ENCODE measurements at places on chromosomes 1 and 21.

DNA sequence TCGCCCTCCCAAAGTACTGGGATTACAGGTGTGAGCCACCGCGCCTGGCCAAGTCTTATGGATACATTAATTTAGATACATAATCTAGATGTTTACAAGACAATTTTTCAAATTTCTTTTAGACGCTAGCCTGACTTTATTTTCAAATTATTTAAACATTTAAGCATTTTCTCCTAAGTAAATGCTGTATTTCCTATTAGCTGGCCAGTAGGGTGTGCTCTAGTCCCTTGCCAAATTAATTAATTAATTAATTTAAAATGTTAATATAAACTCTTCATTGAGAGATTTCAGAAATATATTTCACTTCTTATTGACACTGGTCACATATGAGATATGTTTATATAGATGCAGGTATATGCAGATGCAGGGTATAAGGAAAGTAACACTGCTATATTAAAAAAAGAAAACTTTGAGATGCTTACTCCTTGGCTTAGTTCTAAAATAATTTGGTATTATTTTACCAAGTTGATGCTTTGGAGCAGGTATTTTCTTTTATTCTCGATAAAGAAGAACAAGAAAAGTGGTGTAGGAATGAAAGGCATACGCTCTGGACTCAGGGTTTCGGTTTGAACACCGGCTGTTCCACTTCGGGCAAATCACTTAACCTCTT lies 5.2 kb upstream of the ERRFI1 start:
- DNase-seq, result no peak

GRCh38 chr1:224253721-224254120 lies 70.7 kb downstream of the DEGS1 start:
- no peak for DNase-seq

DNA sequence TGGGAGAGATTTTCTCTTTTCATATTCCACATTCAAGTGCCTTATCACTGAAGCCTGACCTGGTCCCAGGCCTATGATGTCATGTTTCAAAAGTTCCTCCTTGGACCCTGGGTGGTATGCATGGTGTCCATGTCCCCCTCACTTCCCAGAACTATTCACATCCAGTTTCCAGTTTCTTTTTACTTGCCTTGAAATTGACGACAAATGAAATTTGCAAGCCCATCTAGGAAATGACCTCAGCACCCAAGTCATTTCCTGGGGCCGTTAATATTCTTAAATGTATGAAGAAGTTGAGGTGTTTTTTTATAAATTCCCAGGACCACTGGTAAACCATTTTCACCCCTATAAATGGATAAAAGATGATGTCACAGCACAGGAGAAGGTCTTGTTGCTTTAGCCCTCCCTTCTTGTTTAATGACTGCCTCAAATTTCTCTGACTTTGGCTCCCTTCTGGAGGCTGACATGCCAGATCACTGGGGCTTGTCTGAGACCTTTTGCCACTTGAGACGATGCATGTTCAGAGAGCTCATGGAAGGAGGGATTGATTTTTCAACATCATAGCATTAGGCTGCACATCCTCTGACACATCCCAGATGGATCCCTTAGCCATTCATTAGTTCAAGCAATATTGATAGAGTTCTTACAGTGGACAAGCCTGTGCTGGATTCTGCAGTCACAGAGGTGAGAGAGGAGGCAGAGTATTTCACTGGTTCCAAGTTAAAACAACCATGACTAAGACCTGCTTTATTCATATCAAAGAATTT lies 221.3 kb downstream of the PLPP3 start:
- no peak for DNase-seq

- DNase-seq, result no peak
Measured at GRCh38 chr1:221527302-221527701, 214.6 kb downstream of the DUSP10 start.

DNA sequence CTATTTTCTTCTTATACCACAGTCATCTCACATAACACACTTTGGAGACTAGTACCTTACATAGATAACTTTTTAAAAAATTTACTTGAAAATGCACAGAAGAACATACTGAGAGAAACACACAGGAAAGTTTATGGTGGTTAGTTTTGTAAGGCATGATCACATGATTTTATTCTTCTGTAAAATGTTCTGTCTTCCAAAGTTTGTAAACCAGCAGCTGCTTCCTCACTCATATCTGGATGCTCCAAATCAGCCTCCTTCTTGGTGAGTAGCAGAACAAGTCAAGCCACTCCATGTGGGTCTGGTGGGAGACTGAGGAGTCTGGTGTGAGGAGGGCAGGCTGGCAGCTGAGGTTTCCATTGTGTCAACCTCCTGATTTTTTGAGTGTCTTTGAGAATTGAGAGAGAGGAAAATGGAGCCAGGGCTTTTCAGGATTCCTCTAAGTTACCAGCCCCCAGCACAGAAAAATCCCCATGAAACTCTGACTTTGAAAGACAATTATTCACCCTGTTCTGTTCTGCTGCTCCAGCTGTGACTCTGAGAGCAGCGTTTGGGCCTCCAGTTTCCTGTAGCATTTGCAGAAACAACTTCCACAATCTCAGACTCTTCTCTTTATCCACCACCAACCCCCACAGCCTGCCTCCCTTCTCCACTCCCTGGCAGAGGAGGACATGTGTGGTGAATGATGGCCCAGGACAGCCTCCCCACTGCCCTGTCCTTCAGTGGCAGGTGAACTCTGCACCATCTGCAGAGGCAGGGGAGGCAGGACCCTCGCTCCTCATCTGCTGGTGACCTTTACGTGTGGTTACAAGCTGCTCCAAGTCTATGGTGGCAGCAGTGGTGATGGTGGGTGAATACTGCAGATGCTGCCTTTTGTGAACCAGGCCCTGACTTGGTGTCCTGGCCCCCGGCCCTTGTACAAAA lies 82.3 kb downstream of the FCRL5 start:
- no peak for DNase-seq

GRCh38 chr1:187010571-187011309 lies 182.0 kb downstream of the PLA2G4A start:
- no peak for DNase-seq

- DNase-seq, result no peak
Measured at GRCh38 chr1:91777196-91777595, 108.8 kb downstream of the TGFBR3 start.

DNA sequence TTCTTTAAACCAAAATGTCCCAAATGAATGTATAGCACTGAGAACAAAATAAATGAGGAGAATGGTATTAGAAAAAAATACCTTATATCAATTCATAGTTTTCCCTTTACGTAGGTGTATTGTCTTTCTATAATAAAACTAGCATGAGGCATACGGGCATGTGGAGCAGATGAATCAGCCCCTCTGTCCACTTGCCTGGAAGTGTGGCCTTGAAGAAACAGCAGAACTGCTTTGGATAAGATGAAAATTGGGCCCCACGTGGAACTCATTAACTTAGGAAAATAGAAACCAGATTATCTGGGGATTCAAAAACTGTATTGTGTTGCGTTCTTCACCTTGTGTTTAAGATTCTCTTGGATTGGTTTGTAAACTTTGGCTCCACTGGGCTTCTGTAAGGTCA lies 356.8 kb upstream of the B3GALT2 start:
- no peak for DNase-seq

GRCh38 chr1:28278763-28279162 lies 19.4 kb downstream of the SESN2 start:
- DNase-seq, result no peak

- no peak for DNase-seq
Measured at GRCh38 chr1:183905508-183906113, 100.7 kb downstream of the RGL1 start.

GRCh38 chr1:176122282-176122681 lies 84.8 kb downstream of the COP1 start:
- no peak for DNase-seq

DNA sequence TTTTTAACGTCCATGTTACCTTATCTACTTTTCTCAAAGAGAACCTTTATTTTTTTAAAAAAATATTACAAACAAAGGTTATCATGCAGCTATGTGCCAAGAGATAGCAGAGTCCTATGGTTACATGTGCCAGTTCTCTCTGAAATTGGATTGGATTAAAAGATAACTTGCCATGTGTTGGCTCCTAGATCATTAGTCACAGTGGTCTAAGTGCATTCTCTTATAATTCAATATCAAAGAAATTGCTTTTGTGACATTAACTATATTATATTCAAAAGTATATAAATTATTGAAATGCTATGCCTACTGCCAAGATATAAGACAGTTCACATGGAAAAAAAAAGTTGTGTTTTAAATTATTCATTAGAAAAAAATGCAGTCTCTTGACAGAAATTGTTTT lies 494.2 kb downstream of the NEGR1 start:
- no peak for DNase-seq

DNA sequence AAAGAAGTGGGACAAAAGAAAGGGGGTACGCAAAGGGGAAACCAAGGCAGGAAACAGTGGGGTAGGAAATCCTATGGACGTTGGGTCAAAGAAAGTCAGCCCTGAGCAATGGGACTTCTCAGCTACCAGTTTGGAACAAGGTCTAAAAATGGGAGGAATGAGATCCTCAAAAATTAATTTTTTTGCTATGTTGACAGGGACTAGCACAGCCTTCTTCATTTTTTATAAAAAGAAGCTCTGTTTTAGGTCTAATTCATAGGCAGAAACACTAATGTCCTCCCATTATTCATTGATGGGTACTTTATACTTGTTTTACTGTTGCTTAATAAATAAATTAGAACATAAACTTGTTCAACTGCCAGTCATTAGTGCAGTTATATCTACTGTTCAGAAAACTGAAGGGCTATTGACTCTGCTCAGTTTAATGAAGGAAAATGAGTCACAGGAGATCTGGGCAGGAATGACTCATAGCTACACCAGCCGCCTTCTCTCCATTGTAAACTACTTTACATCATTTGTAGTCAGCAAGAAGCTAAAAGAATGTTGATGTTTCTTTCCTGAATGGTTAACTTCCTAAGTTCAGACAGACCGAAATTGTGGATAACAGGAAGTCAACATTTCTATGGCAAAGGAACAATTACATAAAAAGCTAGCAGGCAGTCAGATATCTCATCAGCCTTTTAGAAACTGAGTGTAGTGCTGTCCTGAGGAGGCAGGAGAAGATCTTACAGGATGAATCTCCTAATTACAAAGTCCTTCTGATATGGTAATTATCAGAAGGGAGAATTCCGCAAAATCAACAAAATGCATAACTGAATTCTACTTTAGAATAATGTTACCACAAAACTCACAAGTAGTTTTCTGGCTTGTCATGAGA lies 356.4 kb upstream of the PKN2 start:
- DNase-seq, result no peak

DNA sequence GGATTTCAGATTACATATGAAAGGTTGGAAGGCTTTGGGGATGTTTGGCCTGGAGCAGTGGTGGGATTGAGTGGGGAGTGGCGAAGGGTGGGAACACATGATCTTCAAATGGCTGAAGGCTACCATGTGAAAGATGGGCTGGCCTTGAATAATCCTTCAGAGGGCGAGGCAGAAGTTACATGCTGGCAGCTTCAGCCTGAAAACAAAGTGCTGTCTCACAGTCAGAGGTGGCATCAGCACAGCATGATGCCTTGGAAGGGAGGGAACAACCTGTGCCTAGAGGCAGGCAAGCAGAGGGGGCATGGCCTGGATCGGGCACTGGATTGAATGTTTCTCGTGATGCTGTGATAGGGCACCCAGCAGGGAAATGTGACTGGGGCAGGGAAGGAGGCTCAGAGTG lies 130.8 kb downstream of the BEND5 start:
- DNase-seq, result no peak

- DNase-seq, result no peak
Measured at GRCh38 chr1:69638673-69639072, 71.0 kb downstream of the LRRC7 start.

GRCh38 chr1:162019006-162019405 lies 4.7 kb downstream of the OLFML2B start:
- no peak for DNase-seq

- no peak for DNase-seq
Measured at GRCh38 chr1:226558036-226558650, 9.6 kb downstream of the STUM start.

DNA sequence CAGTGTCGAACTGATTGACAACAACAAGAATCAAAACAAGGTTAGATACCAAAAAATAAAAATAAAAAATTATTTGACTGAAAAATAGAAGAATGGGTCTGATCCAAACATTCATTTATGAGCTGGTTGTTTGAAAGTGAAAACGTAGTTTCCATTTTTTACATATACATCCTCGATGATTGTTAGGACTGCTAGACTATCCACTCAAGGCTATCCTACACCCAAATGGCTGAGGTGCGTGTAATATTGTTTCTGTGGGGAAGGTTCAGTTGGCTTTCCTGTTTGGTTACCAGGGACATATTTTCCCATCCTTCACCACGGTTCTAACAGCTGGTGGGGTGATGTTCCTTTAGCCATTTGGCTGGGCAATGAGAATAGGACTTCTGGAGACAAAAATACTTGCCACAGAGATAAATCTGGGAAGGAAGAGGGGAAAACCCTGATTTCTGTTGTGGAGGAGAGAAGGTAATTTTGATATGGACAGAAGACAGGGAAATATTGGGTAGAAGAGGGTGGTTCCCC lies 66.3 kb downstream of the MAP3K7CL start:
- DNase-seq, result no peak

DNA sequence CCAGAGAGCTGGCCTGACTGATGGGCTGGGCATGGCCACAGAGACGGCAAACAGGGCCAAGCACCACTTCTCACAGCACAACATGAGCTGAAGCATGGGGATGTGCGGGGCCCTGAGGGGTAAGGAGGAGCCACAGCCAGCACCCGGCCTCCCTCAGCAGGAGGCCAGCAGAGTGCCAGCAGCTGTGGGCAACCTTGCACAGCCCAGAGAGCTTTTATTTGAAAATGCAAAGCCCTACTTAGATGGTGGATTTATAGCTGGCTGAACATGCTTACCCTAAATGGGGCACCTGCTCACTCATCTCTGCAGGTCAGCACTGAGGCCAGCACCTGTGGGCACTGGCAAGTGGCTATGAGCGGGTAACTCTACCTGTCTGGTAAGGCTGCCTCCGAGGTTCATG lies 44.1 kb downstream of the SLC66A1 start:
- DNase-seq, result no peak

GRCh38 chr1:17662786-17663185 lies 92.3 kb upstream of the ACTL8 start:
- DNase-seq, result no peak

- DNase-seq, result no peak
Measured at GRCh38 chr1:201088901-201089525, 23.2 kb downstream of the CACNA1S start.

- DNase-seq, result no peak
Measured at GRCh38 chr21:45463871-45464270, 58.9 kb downstream of the COL18A1 start.

DNA sequence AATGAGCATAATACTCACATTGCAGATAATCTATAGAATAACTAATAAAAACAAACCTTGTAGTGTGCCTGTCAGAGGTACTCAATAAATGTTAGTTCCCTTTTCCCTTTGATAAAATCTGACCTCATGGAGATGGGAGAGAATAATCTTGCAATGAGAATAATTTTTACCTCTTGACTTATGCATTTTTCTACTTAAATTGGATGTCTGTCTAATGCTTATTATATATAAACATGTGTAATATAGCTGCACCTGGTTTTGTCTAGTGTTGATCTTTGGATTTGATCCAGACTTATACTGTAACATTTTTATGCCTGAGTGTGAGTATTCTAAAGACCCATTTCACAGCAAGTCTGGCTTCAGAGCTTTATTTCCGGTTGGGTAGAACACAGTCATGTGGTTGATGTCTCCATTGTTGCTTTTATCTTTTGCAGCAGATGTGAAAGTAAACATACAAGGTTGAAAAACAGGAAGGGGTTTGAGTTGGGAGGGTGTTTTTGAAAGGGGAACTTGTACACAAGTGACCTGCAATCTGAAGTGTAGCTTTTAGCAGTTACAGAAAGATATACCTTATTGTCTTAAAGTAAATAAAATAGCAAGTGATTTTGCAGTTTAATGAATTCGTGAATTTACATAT lies 12.4 kb downstream of the EPB41 start:
- DNase-seq, result no peak

GRCh38 chr1:218525451-218526197 lies 180.5 kb downstream of the TGFB2 start:
- DNase-seq, result no peak
